ENCODE measurements at places on chromosomes 12 and 14.
A peak's percentile ranks its signal among the peaks of the same experiment; 100 is the strongest.

GRCh38 chr14:76715511-76716081 is 45.7 kb upstream of the VASH1 start:
- no peak for DNase-seq

- no peak for DNase-seq
Observed at GRCh38 chr12:84305144-84305543, 607.5 kb downstream of the SLC6A15 start.

GRCh38 chr12:106871477-106871876 is 84.2 kb upstream of the TMEM263 start:
- no peak for DNase-seq

DNA sequence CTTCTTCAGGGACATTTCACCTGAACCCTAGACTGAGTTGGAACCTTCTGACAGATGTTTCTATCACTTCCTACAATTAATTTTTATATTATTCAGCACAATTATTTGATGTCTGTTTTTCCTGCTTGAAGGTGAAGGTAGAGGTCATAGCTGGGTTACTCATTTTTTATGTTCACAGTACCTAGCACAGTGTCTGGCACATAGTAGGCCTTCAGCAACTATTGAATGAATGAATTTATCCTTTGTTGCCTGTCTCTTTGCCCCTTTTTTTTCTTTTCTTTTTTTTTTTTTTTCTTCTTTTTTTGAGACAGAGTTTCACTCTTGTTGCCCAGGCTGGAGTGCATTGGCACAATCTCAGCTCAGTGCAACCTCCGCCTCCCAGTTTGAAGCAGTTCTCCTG is 29.5 kb upstream of the FAM177A1 start:
- DNase-seq: no peak

DNA sequence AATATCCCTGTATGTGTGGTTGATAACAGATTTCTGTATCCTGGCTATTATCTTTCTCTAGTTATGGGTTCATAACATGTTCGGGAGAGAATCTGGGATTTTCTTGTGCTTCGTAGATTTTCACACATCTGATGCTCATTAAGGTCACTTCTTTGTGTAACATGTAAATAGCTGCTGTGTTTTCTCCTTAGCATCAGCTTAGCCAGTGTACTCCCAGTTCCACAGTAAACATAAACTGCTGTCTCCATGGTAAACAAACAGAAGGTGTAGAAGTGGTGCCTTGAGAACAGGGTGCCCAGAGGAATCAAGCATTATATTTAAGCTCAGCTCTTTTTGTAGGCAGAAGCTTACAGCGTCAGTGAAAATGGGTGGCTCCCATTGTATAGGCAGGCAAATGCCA is 88.0 kb downstream of the ANO6 start:
- no peak for DNase-seq

- DNase-seq: no peak
Observed at GRCh38 chr12:55659486-55660385, 23.0 kb downstream of the OR10P1 start.

- DNase-seq: peak; percentile 48
Observed at GRCh38 chr14:69715725-69716477, 51.0 kb upstream of the SRSF5 start.

GRCh38 chr12:57236201-57236924 is 6.9 kb downstream of the SHMT2 start:
- no peak for DNase-seq

- DNase-seq: no peak
Observed at GRCh38 chr12:124813782-124814181, 49.9 kb downstream of the SCARB1 start.

DNA sequence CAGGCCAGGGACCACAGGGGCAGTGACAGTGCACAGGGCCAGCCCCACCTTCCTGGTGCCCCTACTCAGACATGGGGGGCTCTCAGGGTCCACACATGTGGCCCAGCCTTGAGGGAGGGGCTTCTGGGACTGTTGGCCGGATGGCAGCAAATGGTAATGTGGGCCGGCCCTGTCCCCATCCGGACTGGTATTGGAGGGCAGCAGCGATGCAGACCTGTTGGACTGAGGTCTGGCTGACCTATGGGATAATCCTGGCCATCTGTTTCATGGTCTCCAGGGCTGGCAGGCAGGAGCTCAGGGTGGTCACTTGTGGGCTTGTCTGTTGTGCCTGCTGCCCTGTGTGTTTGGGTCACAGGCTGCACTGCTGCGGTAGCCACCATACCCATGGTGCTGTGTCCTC is 387.5 kb downstream of the TMEM121 start:
- no peak for DNase-seq

GRCh38 chr12:76055393-76055792 is 23.8 kb upstream of the PHLDA1 start:
- DNase-seq: no peak

GRCh38 chr12:96401076-96401871 is 1.0 kb upstream of the CDK17 start:
- DNase-seq: no peak

GRCh38 chr12:132955094-132956010 is 754 bp downstream of the ZNF605 start:
- peak; percentile 50 for DNase-seq

GRCh38 chr12:119802472-119802871 is 74.6 kb downstream of the CIT start:
- DNase-seq: no peak

GRCh38 chr12:124109760-124110159 is 136.7 kb downstream of the ZNF664 start:
- DNase-seq: no peak

DNA sequence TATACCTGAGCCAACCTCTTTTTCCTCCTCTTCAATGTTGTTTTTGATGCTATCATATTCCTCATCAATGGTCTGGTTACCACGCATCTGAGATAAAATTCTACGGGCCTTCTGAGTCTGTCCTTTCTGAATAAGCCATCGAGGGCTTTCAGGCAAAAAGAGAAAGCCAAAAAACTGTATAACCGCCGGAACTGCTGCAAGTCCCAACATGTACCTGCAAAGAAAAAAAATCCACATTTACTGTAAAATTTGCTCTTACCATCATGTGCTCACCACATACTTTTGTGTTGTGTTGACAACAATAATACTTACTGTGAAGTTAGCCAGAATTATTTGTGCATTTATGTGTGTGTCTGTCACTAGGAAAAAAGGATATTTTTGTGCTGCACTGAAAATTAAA is 77.6 kb downstream of the SLC2A13 start:
- no peak for DNase-seq

DNA sequence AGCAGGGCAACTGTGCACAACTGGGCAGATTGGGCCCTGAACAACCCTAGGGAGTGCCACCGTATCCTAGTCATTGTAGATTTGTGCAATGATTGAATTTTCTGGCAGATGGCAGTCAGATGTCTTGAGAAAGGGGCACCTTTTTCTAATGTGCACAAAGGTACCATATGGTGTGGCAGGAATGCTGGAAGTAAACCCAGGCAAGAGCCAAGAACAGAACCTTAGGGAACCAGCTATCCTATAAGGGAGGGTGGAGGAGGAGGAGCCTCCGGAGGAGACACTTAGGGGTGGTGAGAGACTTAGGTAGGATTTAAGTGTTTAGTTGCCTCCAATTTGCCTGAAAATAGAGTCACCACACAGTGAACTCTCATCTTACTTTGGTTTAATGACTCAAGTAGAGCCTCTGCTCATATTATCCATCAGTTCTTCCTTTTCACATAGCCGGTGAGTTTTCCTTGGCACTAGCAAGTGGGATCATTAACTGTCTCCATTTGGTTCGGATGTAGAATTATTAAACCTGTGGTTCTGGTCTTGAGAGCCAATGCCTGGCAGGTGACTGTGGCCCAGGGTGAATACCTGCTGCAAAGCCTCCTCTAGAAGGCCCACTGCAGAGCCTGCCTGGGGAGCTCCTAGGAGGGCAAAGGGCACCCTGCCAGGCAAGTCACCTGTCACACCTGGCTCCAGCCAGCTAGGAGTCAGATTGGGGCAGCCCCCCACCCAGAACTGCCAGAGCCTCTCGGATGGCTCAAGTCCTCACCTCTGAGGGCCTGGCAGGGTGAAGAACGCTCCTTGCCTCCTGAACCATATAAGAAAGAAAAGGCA is 184.4 kb upstream of the HIF1A start:
- DNase-seq: no peak

DNA sequence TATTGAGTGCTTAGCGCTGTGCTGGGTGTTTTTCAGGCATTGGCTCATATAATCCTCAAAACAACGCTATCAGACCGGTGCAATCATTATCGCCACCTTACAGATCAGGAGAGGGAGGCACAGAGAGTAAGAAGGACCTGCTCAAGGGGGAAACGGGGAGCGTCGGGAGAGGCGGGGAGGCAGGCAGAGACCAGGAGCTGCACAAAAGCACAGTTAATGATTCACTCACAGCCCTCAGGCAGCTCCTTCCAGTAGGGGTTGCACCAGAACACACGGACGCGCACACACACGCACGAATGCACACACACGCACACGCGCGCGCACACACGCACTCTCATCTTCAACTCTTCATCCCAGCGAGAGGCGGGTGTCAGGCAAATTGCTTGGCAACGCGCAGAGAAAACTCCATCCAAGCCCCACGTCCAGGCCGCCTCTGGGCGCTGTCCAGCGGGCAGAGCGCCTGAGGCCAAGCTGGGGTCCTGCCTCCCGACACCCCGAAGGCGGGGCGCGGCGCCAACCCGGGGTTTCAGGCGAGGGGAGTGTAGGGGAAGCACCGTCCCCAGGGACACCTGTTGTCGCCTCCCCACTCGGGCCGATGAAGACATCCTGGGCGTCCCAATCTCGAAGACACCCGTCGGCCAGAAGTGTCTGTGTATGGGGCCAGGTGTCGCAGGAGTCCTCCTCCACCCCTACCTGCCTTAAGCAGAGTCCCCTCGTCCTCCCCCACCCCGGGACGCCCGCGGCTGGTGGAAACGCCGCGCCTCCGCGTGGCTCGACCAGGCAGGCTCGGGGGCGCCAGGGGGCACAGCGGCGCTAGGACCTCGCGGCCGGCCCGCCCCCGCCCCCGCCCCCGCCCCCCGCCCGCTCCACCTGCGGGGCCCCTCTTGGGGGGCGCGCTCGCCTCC is 35.5 kb upstream of the STON2 start:
- no peak for DNase-seq

DNA sequence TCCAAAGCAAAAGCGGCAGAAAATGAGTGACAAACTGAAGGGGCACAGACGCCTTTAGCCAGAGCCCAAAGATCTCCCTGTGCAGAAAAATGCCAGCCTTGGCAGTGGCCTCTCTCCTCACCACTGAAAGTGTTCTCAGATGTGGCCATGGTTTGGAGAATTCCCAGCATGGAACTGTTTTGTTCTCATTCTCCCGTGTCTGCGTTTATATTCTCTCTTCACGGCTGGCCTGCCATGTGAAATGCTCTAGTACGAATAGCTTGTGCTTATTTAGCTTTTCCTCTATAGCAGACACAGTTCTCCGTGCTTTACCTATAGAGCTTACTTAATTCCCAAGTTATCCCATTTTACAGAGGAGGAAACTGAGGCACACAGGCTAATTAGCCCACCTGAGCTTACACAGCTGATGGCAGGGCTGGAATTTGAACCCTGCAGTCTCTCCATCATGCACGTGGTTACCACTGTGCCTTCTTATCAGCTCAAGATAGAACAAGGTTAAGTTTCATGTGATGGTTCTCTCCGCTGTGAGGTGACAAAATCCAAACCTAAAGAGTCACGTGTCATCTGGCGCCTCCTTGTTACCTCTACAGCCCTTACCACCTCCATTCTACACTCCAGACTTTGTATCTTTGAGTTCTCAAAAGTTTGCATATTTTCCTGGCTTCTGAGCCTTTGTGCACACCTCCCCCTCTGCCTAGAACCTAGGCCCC is 141.6 kb downstream of the GCH1 start:
- no peak for DNase-seq

- no peak for DNase-seq
Observed at GRCh38 chr12:21434699-21435098, 2.8 kb upstream of the PYROXD1 start.

- no peak for DNase-seq
Observed at GRCh38 chr14:33529787-33530757, 420.8 kb downstream of the EGLN3 start.

Measured in retinal pigment epithelial cell (primary cell).